Natural killer cell (primary cell): ENCODE measurements at places on chromosomes 1 and 21. TPM values are rescaled to one million over a fixed set of nuclear protein-coding genes. Genes with fewer than 3 reads are reported as not detected.

Gene JAM2
- total RNA-seq = not detected

Gene TBX15
- not detected for total RNA-seq

Gene EXO5
- total RNA-seq = 17.0 TPM

Gene TIMM17A
- 48.7 TPM for total RNA-seq

Gene KDM1A
- total RNA-seq = 33.0 TPM

Gene DLGAP3
- total RNA-seq = 0.36 TPM

Gene AK5
- total RNA-seq = 29.8 TPM

Gene UBXN10
- 3.6 TPM for total RNA-seq

Gene G0S2
- 132 TPM for total RNA-seq

Gene COX20
- 24.9 TPM for total RNA-seq

GRCh38 chr1:229124520-229125124, 146.3 kb upstream of the RAB4A start:
- DNase-seq = no peak

DNA sequence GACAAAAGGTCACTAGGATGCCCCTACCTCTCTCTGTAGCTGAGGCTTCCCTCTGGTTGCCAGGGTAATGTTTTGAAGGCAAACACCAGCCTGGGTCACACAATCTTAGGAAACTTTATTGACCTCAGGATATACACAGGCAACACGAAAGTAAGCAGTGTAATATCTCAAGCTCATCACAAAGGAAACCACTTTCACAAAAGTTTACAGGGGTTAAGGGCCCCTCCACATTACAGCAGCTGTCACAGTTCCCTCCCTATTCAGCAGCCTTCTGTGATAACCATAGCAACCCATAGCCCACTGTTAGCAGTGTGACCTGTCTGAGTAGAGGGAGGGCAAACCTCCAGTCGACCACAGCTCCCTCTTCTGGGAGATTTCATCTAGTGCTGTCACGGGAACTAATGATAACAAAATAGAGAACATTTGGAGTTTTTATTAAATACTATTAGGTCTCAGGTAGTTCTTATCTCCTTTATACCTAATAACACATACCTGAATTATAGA, 149.8 kb downstream of the PTPRC start:
- DNase-seq = peak; percentile 71

DNA sequence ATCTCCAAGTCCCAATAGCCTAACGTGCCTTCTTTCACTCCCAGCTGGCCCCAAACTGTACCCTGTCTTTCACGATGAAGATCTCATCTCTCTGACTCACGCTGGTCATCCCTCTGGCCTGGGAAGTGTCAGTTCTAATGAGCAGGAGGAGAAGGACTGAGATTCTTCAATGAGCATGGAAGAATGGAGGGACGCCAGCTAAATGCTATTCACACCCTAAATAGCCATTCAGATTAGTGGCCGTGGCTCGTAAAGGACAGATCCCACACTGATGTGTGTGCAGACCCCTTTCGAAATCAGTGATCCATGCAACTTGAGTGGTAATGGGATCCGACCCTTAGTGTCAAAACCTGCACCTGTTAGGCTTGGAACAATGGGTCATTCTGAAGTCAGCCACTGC, 75.9 kb upstream of the SMYD2 start:
- DNase-seq = no peak

GRCh38 chr1:59163268-59164092, 133.4 kb upstream of the FGGY start:
- DNase-seq = no peak

- no peak for DNase-seq
These were observed 28.8 kb downstream of the NTNG1 start for GRCh38 chr1:107169615-107170014.

DNA sequence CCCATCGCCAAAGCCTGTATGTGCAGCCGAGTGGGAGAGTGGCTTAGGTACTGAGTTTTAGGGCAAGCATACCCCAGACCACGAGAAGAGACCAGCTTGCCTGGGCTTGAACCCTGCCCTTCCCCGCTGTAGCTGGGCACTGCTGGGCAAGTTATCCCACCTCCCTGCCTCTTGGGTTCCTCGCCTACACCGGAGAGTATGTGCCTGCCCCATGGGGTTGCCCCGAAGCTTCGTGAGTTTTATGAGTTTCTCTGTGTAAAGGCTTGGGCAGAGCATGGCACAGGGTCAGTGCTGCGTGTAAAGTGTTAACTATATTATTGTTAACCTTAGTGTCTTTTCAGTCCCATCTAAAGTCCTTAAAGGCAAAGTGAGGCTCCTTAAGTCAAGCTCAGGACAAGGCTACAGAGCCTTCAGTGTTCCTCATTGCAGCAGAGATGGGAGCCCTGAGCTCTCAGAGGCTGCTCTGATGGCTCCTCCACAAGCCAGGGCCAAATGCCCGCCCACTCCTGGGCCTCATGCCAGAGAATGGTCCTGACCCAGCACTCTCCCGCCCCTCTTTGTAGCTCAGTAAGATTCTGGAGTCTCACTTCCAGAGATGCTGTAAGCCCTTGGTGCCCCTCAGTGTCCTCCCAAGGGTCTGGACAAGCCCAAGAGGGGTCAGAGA, 37.0 kb upstream of the KCNA10 start:
- DNase-seq = no peak

DNA sequence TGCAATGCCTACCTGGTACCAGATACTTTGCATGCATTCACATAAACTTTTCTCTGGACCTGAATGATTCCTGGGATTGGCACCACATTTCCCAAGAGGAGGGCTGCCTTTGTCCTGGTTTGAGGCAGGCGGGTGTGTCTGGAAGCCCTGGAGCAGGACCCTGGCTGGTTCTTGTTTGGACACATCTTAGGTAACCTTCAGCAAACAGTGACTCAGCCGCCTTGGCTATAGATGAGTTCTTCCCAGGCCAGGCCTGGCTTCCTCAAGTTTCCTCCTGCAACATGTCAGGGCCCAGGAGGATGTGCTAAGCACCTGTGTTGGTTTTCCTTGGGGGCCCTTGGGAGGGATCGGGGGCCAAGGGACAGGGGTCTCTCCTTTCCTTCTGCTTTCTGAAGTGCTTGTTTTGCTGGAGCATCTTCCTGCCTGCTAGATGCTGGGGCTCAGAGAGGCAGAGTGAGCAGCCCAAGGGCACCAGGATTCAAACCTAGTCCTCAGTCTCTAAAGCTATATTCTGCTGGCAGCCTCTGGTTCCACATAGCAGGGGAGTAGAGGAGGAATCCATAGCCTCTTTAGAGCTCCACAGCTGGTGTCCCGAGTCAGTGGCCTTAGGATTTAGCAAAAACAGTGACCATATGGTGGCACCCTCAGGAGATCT, 38.2 kb downstream of the PAX7 start:
- no peak for DNase-seq

- DNase-seq = no peak
These were observed 244.5 kb downstream of the ADGRL2 start for GRCh38 chr1:82045221-82045620.

- no peak for DNase-seq
These were observed 2.8 kb downstream of the S100A10 start for GRCh38 chr1:151990856-151991198.

DNA sequence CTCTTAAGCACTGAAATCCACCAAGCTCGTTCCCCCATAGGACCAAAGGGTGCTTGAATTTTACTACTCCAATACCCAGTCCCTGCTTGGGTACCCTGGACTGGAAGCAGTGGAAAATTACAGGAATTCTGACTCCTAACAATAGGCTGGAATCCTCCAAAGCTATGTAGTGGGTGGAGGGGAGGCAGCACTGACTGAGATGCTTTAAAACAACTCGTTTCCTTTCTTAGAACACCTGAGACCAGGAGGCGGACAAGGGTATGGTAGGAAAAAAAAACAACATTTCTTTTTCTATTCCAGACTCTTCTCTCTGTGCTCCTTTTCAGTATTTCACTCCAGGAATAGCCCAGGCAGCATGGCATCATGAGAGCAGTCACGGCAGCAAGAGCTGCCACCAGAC, 2.3 kb downstream of the PEF1 start:
- DNase-seq = no peak

DNA sequence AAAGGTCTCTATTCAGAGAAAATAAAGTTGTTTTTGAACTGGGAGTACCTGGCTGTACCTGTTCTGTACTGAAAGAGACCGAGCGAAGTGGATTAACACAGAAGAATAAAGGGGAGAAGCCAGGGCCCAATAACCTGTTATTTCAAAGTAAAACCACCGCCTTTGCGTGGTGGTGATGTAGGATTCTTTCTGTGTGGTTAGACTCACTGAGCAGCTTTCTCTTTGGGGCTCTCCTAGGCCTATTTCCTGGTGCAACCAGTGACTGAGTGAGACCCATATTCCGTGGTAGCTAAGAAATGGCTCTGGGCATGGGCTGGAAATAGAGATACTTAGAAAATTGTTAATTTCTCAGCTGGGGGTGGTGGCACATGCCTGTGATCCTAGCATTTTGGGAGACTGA, 99.9 kb downstream of the XCL2 start:
- DNase-seq = peak; percentile 67

GRCh38 chr1:164602101-164602422, 43.1 kb downstream of the PBX1 start:
- DNase-seq = no peak

GRCh38 chr1:233518344-233518743, 95.6 kb upstream of the KCNK1 start:
- DNase-seq = no peak

- DNase-seq = no peak
These were observed 42.0 kb downstream of the RAB3B start for GRCh38 chr1:51948491-51948915.

DNA sequence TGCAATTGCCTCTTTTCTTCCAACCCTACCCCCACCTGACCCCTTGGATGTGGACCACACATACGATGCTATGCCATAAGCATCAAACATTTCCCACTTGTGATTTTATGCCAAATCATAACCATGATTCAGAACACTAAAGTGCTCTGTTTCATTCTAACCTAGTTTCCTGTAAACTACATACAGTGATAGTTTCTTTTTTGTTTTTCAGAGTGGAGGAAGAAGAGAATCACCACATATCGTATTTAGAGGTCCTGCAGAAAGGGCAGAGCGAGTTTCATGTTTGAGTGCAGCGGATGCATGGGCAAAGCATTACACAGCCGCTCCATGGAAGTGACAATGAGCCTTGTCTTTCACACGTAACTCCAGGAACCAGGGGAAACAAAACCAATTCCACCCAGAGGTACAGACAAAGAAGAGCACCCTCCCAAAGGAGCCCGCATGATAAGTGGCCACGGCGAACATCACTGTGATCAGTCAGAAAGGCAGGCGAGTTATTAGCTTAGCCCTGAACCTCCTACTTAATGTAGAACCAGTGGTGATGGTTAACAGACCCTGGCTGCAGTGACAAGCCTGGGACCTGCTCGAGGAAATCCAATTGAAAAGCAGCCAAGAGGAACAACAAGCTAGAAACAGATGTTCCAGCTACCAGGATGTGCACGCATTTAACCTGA, 64.0 kb upstream of the ZNF281 start:
- DNase-seq = no peak

- no peak for DNase-seq
These were observed 26.1 kb downstream of the MRPL37 start for GRCh38 chr1:54225986-54226559.

DNA sequence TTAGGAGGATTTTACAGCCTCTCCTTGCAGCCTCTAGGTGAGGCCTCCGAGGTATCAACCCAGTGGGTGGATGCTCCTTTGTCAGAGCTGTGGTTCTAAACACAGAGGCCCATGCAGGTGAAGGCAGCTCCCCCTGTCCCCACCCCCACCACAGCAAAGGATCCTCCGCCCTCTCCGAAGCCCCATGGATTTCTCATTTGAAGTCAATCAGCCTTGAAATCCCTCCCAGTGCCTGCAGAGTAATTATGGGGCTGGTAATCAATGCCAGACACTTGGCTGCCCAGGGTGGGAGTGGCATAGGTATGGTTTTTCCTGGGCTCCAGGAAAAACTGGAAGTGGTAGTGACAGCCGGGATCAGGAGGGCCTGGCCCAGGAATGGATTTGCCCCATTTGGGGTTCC, 119.5 kb upstream of the CSF3R start:
- no peak for DNase-seq

DNA sequence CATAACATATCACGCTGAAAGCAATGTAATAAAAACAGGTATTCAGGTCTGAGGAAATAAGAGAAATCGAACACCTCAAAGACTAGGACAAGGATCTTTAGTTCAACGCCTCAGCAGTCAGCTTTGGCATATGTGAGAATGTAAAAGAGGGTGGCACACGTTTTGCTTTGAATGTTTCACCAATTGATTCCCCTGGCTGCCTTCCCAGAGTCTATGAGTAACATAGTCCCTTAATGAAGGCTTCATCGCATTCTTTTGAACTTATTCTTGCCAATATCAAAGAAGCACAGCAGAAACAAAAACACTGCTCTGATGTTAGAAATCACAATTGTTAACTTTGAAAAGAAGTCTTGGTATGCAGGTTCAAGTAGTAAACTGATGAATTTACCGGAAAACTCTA, 764.8 kb downstream of the ADGRL2 start:
- DNase-seq = no peak

- DNase-seq = peak; percentile 29
These were observed 40.4 kb downstream of the CASZ1 start for GRCh38 chr1:10755970-10756521.

GRCh38 chr1:21639594-21640041, 29.5 kb downstream of the RAP1GAP start:
- DNase-seq = no peak

DNA sequence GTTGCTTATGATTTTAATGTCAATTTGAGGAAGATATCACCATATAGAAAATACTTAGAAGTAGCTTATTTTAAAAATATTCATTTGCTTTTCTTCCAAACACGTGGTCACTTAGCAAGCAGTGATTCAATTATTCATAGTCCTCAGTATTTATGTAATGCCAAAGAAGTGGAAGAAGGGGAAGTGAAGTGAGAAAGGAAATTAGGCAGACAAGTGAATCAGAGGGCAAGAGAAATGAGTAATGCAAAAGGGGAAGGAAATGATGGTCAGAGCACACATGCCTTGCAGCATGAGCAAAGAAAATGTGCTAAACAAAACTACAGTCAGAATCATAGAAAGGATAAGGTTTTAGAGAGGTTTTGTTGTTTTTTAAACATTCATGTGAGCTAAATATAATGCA, 31.8 kb downstream of the SDCCAG8 start:
- peak; percentile 10 for DNase-seq

DNA sequence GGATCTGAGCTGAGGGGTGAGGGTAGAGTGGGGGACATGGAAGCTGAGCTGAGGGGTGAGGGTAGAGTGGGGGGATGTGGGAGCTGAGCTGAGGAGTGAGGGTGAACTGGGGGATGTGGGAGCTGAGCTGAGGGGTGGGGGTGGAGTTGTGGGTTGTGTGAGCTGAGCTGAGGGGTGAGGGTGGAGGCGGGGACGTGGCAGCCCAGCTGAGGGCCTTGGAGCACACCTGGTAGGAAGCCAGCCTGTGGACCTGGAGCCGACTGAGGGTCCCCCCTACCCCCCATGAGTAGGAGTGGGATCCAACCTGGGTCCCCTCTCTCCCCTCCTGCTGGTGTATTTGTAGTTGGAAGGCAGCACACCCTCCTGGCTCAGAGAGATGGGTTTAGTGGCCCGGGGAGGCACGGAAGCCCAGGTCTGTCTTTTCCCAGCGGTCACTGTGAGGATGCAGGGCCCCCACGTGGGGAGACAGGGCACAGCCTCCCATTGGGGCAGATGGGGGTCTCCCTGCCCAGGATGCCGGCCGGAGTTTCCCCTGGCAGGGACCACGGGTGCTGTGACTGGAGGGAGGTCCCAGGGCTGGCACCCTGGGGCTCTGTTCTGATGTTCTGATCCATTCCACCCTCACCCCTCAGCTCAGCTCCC, 13.2 kb upstream of the NPHP4 start:
- DNase-seq = no peak

GRCh38 chr1:154433161-154433764, 28.1 kb downstream of the IL6R start:
- no peak for DNase-seq

- DNase-seq = no peak
These were observed 19.7 kb upstream of the RIPK4 start for GRCh38 chr21:41786509-41786987.
